Sigmoid colon (tissue), 7 donors: ENCODE measurements at places on chromosomes 2 and 18. TPM values are rescaled to one million over a fixed set of nuclear protein-coding genes. Genes with fewer than 3 reads are reported as not detected.
A peak's percentile ranks its signal among the peaks of the same experiment; 100 is the strongest.

DNA sequence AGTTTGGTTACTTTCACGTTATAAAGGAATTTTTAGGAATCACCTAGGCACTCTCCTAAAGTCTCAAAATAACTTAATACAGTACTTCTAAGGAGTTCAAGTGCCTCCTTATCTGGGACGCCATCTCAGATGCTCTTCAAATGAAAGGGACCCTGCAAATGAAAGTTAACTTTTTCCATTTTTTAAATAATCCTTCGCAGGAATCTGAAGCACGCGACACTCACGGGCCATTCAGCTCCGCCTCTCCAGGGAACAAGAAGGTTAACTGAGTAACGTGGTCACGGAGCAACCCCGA, 537 bp upstream of the ZC3H15 start:
- H3K4me1 ChIP-seq = peaks cover 31% of the 10 kb centered on the region
- H3K36me3 ChIP-seq = no peaks in the 10 kb centered on the region
- peak overlapping the region; percentile 91 for H3K27ac ChIP-seq
- H3K27me3 ChIP-seq = no peaks in the 10 kb centered on the region

- no peaks in the 10 kb centered on the region for H3K4me1 ChIP-seq
- DNase-seq = no peak
- no peaks in the 10 kb centered on the region for H3K27me3 ChIP-seq
- no peak overlapping the region for H3K4me3 ChIP-seq
These were observed 69.9 kb downstream of the PMS1 start for GRCh38 chr2:189854187-189854586.

The KIAA2012 gene
- total RNA-seq = 0.83 TPM

DNA sequence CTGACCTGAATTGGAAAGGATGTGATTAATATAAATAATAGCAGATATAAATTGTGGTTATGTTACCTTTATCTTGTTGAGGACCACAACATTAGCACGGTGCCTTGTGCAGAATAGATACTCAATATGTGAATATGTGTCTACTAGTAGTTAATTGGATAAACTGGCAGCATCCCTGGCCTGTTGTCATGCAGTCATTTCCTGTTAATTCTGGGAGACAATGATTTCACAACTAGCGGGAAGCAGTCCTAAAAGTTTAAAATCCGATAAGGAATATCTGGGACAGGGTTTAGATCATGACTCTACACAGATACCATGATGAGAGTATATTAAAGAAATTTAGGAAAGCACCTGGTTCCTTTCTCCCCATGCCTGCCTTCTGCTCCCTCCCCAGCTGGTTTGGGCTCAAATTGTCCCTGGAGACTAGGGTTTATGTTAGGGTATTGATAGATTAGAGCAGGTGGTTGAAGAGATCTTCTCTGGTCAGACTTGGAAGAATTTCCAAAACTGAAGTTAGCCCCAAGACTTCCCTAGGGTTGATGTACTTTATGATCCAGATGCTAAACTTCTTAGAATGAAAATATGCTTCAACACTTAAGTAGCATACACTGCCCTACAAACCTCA, 32.8 kb downstream of the CYBRD1 start:
- H3K27ac ChIP-seq = no peak overlapping the region
- no peak for DNase-seq
- H3K27me3 ChIP-seq = no peaks in the 10 kb centered on the region
- peaks cover 6% of the 10 kb centered on the region for H3K36me3 ChIP-seq

DNA sequence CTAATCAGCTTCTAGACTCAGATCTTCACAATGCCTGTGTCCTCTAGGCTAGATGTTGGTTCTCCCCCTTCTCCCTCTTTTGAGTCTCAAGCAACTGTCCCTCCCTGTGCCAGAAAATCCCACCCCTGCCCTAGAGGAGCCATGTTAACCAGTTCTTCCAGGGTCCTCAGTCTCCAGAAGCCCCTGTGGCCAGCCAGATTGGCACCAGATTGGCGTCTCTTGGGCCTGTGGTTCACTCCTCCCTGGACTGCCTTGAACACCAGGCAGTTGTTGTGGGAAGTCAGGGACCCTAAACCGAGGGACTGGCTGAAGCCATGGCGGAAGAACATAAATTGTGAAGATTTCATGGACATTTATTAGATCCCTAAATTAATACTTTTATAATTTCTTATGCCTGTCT, 36.6 kb downstream of the CYP26B1 start:
- no peaks in the 10 kb centered on the region for H3K4me1 ChIP-seq
- peak; percentile 38 for DNase-seq
- H3K27ac ChIP-seq = no peak overlapping the region
- H3K36me3 ChIP-seq = no peaks in the 10 kb centered on the region

The HAAO gene
- 3.1 TPM for total RNA-seq

GRCh38 chr2:48362515-48362914, 167.4 kb upstream of the STON1 start:
- H3K36me3 ChIP-seq = no peaks in the 10 kb centered on the region
- no peak overlapping the region for H3K4me3 ChIP-seq
- no peak for DNase-seq
- H3K27me3 ChIP-seq = no peaks in the 10 kb centered on the region
- H3K4me1 ChIP-seq = peaks cover 6% of the 10 kb centered on the region

The CDCA7 gene
- total RNA-seq = 1.7 TPM

DNA sequence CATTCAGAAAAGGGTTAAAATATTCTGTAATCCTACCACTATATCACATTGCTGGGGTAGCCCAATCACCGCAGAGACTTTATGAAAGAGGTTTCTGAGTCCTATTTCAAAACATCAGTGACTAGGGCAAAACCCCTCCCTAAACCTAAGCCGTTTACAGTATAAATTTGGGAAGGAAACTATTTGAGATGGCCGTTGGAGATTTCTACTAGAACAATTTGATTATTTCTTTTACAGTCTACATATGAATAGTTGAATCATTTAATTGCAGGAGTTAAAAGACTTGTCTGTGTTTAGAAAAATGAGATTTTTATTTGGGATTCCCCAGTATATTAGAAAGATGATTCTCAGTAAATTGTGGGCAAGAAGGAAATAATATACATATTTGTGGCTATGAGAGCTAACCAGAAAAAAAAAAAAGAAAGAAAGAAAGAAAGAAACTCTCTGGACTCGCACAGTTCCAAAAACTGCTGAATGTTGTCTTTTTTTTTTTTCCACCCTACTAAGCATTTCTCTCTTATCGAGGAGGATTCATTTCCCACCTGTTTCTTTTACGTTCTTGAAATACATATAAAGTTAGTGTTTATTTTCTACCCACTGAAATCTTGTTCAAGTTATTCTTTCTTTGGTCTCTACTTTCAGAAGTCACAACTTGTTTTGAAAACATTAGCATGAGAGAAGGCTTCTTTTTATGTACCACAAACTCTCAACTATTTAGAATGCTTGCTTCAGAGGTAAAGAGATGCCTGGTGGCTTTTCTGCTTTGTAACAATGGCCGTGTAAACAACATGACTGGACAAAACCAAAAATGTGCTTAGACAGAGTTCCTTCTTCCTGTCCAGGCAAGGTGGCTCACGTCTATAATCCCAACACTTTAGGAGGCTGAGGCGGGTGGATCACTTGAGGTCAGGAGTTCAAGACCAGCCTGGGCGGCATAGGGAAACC, 65.9 kb downstream of the BCL2 start:
- no peak for DNase-seq
- peak overlapping the region; percentile 6 for H3K4me3 ChIP-seq
- no peaks in the 10 kb centered on the region for H3K36me3 ChIP-seq
- no peaks in the 10 kb centered on the region for H3K4me1 ChIP-seq

- no peak overlapping the region for H3K27ac ChIP-seq
- no peaks in the 10 kb centered on the region for H3K27me3 ChIP-seq
- no peaks in the 10 kb centered on the region for H3K4me1 ChIP-seq
- peaks cover 4% of the 10 kb centered on the region for H3K36me3 ChIP-seq
- DNase-seq = no peak
- no peak overlapping the region for H3K4me3 ChIP-seq
These were observed 3.7 kb downstream of the SMC6 start for GRCh38 chr2:17749753-17750438.

The LBX2 gene
- total RNA-seq = not detected

The TEKT4 gene
- total RNA-seq = not detected

DNA sequence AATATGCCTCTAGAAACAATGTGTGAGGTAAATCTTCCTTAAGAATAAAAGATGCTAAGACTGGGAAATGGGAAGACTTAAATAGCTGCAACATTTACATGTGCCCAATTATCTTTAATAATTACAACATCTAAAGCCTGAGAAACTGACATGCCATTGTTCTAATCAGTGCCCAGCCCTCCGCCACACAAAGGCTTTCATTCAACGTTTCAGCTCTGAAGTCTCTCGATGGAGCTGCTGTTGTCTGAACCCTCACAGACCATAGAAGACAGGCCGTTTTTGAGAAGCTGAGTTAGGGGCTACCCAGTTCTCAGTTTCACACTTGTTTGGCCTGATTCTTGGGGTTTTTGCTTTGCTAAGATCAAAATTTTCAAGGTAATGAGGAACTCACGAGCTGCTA, 315.4 kb upstream of the CHST9 start:
- H3K4me1 ChIP-seq = no peaks in the 10 kb centered on the region
- no peak for DNase-seq
- no peaks in the 10 kb centered on the region for H3K27me3 ChIP-seq
- H3K27ac ChIP-seq = no peak overlapping the region
- H3K4me3 ChIP-seq = no peak overlapping the region

- H3K4me1 ChIP-seq = no peaks in the 10 kb centered on the region
- no peak overlapping the region for H3K27ac ChIP-seq
- H3K36me3 ChIP-seq = no peaks in the 10 kb centered on the region
- no peak overlapping the region for H3K4me3 ChIP-seq
These were observed 66.1 kb downstream of the C18orf63 start for GRCh38 chr18:74381621-74382295.

The UGT1A1 gene
- total RNA-seq = not detected

- H3K4me1 ChIP-seq = no peaks in the 10 kb centered on the region
- H3K4me3 ChIP-seq = no peak overlapping the region
- DNase-seq = no peak
- H3K27ac ChIP-seq = no peak overlapping the region
- no peaks in the 10 kb centered on the region for H3K36me3 ChIP-seq
These were observed 132.3 kb upstream of the RIOK3 start for GRCh38 chr18:23320709-23321236.

The CD226 gene
- 0.36 TPM for total RNA-seq

The EML6 gene
- total RNA-seq = 1.1 TPM

- no peaks in the 10 kb centered on the region for H3K27me3 ChIP-seq
- no peak overlapping the region for H3K4me3 ChIP-seq
- DNase-seq = no peak
- no peak overlapping the region for H3K27ac ChIP-seq
These were observed 33.9 kb downstream of the MAP4K4 start for GRCh38 chr2:101731221-101732054.
